Kasumi-1 (cell line): ENCODE measurements at places on chromosomes 3 and 15.

DNA sequence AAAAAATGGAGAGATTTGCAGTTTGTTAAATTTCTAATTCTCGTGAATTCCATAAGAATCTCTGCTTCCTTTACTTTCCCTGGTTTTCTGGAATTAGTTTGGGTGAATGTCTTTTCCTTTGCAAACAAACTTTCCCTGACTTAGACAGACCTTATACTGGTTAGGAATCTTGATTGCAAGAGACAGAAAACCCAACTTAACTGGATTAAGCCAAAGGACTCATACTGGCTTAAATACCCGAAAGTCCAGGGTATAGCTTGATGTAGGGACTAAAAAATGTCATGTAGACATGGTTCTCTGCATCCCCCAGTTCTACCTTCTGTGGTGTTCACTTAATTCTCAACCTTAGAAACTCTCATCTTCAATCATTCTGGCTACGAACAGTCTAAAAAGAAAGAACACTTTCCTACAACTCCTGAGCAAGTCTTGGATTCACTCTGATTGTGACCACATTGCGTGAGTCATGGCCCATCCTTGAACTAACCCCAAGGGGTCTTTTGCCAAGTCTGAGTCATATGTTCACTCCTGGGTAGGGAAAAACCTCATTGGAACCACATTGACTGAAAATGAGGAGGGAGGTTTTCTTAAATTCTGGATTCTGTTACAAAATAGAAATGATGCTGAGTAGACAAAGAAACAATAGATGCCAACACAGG lies 136.0 kb upstream of the DAZL start:
- DNase-seq, result no peak

DNA sequence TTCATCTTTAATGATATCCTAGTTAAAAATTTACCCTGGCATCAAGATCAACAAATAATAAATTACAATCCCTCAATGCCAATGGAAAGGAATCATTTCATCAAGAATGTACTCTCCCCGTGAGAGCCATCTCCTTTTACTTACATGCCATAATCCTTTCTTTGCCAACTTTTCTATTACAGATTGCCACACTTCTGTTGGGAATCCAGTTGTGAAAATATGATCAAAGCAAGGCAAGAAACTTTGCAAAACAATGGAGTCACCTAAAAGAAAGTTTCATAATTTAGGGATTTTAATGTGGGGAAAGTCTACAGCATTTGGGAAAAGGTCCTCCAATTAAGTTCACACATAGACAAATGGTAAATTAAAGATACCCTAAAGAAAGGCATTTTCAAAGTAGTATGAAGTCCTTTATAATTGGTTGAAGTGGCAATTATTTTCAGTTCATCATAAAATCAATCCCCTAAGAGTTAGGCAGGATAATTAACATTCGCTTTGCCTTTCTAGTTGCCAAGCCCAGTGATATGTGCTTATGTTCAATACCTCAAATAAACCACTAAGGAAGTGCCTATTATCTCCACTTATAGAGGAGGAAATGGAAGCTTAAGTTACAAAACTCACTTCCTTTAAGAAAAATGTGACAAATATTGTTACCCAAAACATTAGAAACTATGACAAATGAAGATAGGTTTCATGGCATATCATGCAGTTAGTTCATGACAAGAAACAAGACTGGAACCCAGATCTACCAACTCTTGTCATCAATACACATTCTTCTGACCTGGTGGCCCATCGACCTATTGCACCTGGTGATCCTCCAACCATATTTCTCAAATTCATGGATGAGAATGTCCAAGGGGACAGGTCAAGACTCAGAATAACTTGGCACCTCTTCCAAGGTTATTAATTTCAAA lies 49.1 kb downstream of the TRANK1 start:
- peak; percentile 45 for DNase-seq

DNA sequence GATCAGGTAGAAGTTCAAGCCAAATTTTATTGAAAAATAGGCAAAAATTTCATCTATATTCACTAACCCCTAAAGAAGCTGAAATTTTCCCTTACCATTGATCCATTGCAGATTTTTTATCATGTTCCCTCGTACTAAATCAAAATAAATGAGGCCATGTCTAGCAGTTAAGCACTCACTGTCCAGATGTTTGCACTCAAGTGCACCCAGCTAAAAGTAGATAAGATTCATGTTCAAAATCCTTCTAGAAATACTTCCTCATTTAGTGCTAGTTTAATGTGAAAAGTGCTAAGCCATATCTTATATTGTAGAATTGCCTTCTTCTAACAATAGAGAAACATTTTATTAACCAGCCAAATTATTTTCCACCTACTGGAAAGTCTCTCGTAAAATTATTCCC lies 164.7 kb upstream of the UBE2E2 start:
- DNase-seq, result peak; percentile 45

- DNase-seq, result no peak
These were observed 151.6 kb downstream of the BBX start for GRCh38 chr3:107674371-107674770.

GRCh38 chr3:49349348-49350114 lies 8.6 kb downstream of the GPX1 start:
- no peak for DNase-seq

- DNase-seq, result no peak
These were observed 225.1 kb downstream of the UACA start for GRCh38 chr15:70538278-70538677.

DNA sequence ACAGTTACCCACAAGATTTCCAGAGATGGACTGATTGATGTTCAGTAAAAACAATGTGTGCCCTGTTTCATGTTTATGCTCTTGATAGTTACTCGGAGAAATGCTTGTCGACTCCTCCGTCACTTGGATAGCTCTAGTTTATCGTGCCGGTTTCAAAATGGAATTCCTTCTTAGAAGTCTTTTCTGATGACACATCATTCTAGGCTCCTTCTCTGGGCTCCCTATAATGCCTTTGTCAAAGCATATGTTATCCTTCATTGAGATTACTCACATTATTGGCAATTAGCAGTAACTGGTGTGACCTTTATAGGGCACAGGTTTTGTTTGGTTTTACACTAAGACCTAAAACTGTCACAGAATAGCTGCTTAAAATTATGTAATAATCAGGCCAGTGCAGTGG lies 201.8 kb downstream of the CNTN6 start:
- no peak for DNase-seq

GRCh38 chr3:46829699-46830208 lies 33.5 kb downstream of the MYL3 start:
- no peak for DNase-seq

GRCh38 chr15:91128016-91128415 lies 28.0 kb downstream of the SV2B start:
- DNase-seq, result no peak

DNA sequence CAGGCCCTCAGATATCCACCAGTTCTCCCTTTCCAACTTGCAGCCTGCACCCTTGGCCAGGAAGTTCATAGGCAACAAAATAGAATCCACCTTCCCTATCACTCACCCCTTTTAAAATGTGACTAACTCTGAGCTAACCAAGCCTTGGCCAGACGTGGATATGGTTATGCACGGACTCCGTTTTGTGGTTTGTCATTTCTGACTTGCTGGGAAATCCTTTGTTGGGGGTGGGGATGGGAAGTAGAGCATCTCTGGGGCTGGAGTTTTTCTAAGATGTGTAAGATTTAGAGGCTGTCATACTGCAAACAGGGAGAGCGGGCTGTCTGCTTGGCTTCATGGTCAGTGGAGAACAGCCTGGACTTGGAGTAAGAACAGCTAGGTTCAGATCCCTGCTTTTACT lies 62.6 kb downstream of the SMAD3 start:
- no peak for DNase-seq

DNA sequence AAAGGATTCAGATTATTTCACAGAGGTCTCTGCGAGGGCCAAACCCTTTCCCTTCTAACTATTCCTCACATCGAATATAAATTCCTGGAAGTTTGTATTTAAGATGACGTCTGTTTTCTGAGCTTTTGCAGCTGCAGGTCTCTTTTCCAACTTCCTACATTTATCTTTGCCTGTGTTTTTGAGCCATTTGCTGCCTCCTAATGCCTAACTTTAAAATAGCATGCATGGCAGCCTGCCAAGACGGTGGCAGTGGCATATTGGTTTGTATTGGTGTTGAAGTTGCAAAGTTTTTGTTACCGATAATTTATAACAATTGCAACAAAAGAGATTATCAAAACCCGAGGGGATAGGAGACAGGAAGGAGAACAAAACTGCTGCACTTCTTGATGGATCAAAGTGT lies 187.1 kb upstream of the DNAJC19 start:
- DNase-seq, result peak; percentile 67

DNA sequence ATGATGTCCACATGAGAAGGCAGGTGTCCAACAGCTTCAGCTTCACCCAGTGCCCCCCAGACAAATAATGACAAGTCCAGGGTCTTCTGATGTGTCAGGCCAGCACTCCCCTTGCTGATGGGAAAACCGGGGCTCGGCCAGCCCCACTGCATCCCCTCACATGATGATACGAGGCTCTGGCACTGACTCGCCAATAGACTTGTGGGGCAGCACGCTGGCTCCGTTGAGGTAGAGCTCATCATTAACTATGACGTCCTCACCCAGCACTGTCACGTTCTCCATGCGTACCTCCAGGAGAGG lies 2.1 kb upstream of the AMIGO3 start:
- no peak for DNase-seq

DNA sequence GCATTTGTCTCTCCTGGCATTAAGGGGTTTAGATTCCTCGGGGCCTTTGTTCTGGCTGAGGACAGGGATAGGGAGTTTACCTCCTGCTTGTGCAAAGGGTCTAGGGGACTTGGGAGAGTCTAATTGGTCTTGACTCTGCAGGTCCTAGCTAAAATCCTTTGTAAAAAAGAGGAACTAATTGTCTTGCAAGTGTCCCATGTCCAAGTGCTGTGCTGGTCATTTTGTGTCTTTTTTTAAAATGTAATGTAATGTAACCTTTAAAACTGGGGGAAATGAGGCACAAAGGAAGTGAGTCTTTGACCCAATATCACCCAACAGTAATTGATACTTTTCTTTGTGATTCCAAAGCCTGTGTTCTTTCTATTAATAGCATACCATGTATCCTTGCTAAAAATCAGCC lies 14.9 kb upstream of the C3orf80 start:
- no peak for DNase-seq

DNA sequence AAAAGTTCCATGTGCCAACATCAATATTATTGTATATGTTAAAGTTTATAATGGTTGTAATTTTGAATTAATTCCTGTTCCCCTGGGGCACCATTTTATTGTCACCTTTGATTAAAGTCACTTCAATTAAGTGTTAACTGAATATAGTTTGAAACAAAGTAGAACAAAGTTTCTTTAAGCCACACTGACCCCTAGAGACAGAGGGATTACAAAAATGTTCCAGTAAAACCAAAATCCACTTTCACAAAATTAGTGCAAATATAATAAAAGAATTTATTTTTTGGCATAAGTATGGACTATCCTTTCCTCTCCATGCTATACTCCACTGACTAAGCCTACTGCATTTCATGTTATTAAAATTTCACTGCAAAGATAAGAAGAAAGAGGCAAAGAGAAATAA lies 123.9 kb downstream of the ZMAT3 start:
- DNase-seq, result peak; percentile 8

DNA sequence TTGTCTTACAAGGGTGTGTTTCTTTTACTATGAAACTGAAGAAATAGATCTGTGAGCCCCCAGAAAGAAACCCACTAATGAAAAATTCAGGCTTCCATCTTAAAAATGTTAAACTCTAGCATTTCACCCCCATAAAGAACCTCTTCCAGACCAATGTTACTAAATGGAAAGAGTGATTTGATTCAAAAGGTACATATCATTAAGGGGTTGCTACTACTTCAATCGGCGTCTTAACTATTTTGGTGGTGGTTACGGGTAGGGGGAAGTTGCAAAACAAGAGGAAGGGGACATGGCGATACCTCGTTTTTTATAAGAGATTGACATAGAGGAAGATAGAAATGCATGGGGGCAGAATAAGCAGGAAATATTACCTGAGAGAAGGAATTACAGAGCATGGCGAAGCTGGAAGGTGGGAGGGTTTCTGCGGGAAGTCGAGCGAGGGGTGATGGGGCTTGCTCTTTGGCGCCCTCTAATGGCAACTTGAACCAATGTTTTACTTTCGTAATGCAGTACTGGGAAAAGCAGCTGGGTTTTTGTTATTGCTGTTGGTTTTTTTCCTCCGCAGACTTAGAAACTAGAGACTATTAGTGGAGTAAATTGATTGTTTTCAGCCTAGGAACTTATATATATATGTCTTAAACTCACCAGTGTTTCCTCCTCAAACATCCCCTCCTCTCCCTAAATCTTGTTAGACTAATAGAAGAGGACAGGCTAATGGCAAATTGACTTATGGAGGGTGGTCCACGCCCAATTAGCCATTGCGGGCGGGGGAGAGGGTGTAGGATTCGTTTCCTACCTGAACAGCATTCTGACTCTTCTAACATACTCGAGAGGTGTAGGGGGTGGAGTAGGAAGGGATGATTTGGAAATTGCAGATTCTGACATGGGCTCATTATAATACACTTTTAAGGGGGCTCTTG lies 11.3 kb upstream of the SOX2 start:
- peak; percentile 74 for DNase-seq

DNA sequence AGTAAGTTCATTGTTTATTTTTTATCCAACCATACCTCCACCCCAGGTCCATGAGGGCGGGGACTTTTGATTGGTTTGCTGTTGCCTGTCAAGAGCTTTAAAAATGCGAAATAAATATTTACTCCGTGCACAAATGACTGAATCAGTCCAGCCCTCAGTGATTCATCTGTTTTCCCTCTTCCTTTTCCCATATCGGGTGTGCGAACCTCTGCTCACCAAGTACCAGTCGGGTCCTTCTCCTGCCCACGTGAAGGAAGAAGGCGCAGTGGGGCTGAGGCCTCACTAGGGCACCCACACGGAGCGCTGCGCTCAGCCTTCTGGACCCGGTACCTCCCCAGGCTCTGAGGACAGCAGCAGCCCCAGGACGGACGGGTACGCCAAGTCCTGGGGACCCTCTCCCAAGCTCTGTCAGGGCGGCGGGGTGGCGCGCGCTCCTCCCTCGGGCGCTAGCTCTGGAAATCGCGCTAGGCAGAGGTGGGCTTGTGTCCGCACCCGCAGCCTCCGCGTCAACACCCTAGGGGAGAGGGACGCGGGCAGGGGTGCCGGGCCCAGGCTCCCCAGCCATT lies 70.5 kb upstream of the EPHB3 start:
- DNase-seq, result no peak

DNA sequence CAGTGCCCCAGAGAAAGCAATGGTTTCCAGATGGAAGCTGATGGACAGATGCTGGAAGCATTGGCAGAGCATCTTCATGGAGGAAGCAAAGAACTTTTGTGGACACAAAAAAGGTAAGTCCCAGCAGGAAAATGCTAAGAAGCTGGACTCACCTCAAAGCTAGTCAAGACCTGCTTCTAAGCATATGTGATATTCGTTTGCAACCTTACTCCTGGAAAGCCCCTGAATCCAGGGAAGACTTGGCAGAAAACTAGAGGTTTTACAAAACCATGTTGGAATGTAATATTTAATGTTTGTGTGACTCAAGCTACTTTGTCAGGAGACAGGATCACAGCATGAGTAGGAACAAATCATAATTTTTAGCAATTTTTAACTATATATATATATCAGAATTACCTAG lies 288.2 kb downstream of the BCHE start:
- DNase-seq, result no peak

- no peak for DNase-seq
These were observed 316.2 kb downstream of the IL5RA start for GRCh38 chr3:2793987-2794386.
